ENCODE measurements at places on chromosomes 2 and 18. TPM values are rescaled to one million over a fixed set of nuclear protein-coding genes. Genes with fewer than 3 reads are reported as not detected.

DNA sequence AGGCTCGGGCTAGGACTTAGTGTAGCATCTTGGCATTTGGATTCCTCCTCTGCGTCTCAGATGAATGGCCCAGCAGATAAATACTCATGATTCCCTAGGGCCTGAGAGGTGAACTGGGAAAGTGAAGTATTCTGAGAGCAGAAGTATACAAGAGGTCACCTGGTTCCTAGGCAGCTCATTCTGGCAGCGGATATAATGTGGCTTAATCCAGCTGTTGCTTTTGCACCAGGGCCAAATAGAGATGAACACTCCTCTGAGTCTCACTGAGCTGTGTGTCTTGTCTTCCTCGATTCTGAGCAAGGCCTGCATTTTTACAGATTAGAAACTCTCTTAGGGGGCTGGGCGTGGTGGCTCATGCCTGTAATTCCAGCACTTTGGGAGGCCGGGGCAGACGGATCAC, 196.1 kb downstream of the SLC4A3 start:
- DNase-seq: peak; percentile 9

GRCh38 chr2:69053416-69053965, 40.5 kb downstream of the ANTXR1 start:
- no peak for DNase-seq

- no peak for DNase-seq
Observed at GRCh38 chr18:48933578-48934414, 17.0 kb downstream of the SMAD7 start.

GRCh38 chr2:210913461-210913860, 357.1 kb downstream of the CPS1 start:
- DNase-seq: no peak

The SCN3A gene
- total RNA-seq: not detected

The SH3RF3 gene
- 5.1 TPM for total RNA-seq

All from myocyte (in vitro differentiated cells).